Mucosa of descending colon (tissue), 3 donors: ENCODE measurements at places on chromosomes 16 and 17. TPM values are rescaled to one million over a fixed set of nuclear protein-coding genes. Genes with fewer than 3 reads are reported as not detected.

PFN1 gene
- 825 TPM for total RNA-seq

CEMP1 gene
- total RNA-seq: not detected

HSD17B1 gene
- total RNA-seq: 1.5 TPM

HSD11B2 gene
- total RNA-seq: 322 TPM

SCO1 gene
- total RNA-seq: 32.1 TPM

CDH15 gene
- total RNA-seq: not detected

CES5A gene
- total RNA-seq: not detected

HAGHL gene
- 3.5 TPM for total RNA-seq
